Natural killer cell treated with Interleukin-12 subunit alpha and Interleukin-12 subunit beta and Interleukin-15 and Interleukin-18, amount 100 ng/mL, for 72 hours (primary cell): ENCODE measurements at places on chromosomes 1 and 21.
A peak's percentile ranks its signal among the peaks of the same experiment; 100 is the strongest.

DNA sequence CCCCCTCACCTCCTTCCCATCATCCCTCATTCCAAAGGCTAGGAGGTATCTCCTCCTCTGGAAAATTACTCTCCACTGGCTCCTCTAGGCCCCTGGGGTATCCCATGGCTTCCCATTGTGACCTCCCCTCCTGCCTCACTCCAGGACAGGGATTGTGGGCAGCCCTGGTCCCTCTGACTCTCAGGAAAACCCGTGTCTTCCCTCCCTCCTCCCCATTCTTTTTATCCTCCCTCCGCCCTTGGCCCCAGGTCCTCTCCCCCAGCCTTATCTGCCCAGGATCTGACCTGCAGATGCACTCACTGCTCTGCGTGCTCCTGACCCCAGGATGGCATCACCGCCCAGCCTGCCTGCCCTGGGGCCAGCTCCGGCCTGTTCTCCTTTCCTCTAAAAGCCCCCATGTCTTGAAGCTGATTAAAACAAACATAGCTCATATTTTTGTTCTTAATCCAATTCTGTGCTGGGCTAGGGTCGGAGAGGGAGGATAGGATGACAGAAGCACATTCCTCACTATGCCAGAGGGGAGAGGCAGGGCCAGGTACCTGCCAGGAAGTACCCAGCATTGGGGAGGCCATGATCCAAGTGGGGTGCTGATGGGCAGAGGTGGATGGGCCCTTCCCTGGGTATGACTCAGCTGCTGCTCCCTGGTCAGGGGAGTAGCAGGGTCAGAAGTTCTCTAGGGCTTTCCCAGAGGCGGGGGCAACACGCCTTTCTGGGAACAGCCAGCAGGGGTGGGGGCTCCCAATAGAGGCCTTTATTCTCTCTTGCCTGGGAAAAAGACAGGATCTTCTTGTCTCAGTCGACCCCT is 13.8 kb upstream of the UBL4B start:
- no peak for DNase-seq

DNA sequence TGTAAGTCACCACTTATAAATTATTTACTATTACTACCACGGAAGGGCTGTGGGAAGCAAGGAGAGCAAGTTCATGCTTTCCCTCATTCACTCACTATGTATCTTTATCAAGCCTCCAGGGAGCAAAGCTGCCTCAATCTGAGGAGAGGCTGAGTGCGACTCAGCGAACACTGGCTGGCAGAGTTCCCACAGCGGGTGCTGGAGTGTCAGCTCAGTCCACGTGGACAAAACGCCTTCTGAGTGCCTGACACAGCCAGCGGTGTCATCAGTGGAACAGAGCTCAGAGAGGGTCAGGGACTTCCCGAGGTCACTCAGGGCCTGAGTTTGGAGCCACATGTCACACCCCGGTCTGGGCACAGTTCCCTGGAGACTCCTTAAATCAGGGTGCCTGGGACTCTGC is 16.9 kb downstream of the MATN1 start:
- no peak for DNase-seq

DNA sequence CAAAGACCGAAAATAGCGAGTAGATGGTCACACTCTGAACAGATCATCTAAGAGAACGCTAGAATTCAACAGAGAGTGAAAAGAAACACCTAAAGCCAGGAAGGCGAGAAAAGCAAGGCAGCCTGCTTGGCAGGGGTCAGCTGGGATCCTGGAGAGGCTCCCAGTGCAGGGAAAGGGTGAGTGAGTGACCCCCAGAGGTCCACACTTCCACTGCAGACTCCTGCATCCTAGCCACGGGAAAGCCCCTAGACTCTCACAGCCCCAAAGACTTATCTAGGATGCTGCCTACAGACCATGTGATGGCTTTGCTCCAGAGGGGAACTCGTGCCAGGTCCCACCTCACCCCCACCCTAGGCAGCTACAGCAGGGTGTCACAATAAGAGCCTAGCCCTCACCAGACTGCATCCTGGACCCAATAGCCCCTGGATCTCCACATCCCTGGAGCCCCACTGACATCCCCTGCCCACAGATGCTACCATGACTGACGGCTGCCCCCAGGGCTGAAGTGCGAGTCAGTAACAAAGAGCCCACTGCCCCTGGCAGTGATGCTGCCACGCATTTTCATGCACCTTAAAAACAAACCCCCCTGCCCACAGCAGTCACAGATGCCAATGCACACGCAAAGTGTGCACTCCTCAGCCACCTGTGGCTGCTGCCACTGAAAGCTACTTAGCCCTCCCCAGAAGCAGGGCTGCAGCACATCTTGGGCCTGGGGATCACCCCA is 62.2 kb downstream of the PSMG1 start:
- DNase-seq = peak; percentile 35

DNA sequence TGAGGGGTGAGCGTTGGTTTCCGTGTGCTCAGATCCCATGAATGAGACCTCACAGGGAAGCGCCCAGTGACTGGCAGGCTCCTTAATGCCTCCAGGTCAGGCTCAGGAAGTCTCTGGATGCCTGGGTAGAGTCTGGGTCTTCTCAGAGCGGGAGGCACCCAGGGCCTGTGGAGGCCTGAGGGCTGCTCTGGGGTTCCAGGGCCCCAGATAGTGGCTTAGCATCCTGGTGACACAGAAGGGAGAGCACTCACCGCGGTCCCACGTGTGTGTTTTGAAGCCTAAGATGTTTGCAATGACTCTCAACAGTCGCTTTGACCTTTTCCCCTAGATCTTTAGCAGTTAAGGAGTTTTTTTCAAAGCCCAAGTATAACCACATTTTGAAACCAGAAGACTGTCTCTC is 25.0 kb downstream of the PRMT2 start:
- no peak for DNase-seq

DNA sequence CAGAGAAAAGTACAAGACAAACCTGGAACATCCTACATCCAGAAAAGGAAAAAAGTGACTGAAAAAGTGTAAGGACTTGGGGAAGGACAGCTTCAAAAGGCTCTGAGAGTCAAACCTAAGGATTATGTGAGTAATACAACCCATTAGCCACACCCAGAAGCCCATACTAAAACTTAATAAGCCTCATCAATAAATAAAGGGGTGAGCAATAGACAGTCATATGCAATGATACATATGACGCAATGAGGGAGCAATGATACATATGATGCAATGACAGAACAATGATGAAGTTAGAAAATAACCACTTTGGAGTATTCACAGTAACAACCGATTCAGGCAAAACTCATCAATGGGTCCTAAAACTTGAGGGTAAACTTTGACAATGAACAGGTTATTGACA is 50.1 kb downstream of the BRWD1 start:
- no peak for DNase-seq

DNA sequence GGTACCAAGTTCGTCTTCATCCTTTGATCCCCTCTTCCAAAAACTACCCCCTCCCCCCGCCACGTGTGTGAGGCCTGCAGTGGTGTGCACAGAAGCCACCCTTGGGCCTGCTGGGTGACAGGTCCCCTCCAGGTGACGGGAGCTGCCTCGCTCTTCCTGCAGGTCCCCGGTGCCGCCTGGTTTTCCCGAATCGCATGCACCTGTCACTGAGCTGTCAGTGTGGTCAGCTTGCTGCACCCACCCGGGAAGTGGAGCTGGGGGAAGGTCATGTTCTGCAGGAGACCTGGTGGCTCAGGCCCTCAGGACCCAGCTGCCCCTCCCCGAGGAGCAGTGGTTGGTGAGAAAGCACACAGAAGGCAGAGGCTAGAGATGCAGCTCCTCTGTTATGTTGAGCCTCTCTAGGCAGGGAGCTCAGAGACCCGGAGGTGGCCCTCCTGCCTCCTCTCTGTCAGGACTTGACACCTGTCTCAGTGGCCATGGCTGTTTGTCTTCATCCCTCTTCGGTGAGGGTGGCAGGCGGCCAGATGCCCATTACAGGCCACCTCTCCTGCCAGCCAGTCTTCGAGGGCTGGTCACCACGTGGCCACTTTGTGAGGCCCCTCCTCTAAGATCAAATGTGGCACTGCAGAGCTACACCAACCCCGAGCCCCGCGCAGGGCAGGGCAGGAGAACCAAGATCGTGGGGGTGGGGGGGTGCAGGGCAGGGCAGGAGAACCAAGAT is 60.9 kb downstream of the SKI start:
- DNase-seq = no peak

- DNase-seq = no peak
These were observed 169.2 kb upstream of the IRF2BP2 start for GRCh38 chr1:234779160-234779538.

DNA sequence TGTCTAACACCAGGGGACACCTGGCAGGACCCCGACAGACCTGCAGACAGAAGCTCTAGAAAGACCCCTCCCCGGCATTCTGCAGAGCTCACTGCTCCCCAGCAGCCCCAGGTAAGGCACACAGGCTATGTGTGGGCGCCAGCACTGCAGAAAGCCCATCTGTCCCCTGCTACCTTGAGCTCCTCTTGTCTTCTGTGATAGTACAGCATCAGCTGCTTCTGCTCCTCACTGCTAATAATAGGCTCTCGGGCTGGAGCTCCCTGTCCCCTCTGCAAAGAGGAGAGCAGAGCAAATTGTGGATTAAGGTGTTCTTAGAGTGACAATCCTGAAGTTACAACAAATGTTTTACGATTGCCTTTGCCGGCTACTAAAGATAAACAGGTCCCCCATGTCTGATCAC is 10.1 kb downstream of the CFAP298 start:
- DNase-seq = no peak

DNA sequence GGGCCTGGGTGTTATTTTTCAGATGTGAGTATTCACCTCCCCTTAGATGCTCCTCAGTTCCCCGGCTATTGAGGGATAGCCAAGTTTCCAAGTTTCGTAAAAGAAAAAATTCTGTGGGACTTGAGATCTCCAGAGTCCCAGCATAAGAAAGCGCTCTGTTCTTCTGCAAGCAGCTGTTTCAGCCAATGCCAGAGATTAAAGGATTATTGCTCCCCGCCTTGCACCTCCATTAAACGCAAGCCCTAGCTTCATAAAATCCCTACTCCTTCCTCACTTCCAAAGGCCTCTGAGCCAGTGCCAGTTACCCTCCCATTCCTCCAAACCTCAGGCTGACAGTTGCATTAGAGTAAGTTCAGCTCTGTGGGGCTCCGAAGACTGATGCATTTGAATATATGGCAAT is 56.4 kb downstream of the CHIA start:
- DNase-seq = no peak

- DNase-seq = no peak
These were observed 129.5 kb upstream of the ERRFI1 start for GRCh38 chr1:8155528-8156186.

- DNase-seq = no peak
These were observed 186.4 kb upstream of the ZNHIT6 start for GRCh38 chr1:85894651-85895050.

DNA sequence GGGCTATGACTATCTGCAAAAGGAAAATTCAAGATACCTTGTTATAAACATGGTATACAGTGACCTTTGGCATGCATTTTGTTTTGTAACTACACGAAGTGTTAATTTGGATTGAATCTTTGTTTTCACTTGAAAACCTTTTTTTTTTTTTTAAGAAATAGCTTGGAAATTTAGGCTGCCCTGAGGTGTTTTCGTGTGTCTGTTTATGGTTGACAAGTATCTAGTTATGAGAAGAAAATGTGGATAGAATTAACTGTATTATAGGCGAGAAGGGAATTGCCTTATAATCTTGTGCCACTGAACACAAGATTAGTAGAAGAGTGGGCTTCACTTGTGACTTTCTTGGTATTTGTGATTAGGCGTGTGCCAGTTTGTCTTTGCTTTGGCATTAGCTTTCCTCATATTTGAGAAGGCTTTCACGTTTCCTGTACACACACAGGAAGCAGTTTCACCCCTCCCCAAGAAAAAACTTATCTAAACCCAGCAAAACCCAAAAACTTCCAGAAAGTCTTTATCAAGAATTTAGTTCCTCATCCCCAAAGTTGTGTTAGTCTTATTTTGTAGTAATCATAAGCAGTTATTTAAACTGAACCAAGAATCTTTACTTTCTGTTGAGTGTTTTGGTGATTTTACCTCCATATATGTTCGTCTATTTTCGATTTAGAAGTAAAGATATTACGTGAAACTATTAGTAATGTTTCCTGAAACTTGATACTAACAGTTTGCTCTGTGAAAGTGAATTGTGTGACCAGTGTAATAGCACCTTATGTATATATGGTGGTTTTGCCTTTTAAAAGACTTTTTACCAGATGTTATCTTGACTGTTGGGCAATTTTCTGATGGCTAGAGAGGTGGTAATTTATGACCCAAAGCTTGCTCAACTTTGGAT is 3.8 kb downstream of the DYRK1A start:
- no peak for DNase-seq

- DNase-seq = no peak
These were observed 7.2 kb downstream of the LRP8 start for GRCh38 chr1:53320646-53321045.

DNA sequence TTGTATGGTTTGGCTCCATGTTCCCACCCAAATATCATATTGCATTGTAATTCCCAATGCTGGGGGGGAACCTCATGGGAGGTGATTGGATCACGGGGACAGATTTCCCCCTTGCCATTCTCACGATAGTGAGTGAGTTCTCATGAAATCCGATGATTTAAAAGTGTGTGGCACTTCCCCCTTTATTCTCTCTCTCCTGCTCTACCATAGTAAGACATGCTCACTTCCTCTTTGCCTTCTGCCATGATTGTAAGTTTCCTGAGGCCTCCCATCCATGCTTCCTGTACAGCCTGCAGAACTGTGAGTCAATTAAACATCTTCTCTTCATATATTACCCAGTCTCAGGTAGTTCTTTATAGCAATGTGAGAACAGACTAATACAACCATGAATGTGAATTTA is 211.6 kb upstream of the NR5A2 start:
- DNase-seq = no peak

DNA sequence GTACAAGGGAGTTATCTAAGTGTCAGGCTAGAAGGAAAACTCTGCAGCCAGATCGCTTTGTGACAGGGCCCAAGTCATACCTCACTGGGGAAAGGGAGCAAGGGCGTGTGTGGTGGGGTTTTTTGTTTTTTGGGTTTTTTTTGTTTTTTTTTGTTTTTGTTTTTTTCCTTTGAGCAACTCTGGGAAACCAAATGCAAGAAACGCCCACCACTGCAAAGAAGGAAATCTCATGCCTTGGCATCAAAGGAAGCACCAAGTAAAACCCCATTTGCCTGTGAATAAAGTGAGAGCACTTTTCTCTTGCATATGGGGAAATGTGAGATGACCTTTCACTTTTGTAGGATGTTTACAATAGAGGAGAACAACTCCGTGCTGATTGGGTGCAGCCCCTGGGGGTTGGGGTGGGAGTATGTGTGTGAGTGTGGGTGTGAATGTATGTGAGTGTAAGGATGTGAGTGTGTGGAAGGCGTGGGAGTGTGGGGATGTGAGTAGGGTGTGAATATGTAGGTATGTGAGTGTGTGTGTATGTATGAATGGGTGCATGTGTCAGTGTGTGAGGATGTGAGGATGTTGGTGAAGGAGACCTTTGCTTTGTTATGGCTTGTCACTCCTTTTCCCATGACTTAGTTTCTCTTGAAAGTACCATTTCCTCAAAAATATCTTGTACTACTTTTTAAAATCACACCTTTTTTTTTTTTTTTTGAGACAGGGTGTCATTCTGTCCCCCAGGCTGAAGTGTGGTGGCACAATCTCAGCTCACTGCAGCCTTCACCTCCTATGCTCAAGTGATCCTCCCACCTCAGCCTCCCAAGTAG is 34.6 kb downstream of the IL12RB2 start:
- peak; percentile 86 for DNase-seq

DNA sequence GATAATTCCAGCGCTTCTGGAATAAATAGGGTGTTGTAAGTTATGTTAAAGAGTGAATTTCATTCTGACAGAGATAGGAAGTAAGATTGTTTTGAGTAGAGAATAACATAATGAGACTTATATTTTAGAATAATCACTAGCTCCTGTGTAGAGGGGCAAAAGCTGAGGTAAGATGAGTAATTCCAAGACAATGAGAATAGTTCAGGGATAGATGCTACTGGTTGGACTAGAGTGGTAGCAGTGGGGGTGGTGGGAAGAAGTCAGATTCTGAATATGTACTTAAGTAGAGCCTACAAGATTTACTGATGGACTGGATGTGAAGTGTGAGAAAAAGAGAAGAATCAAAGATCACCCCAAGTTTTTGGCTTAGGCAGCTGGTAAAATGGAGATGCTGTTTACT is 23.3 kb upstream of the MOV10 start:
- no peak for DNase-seq
